ENCODE measurements at places on chromosomes 12 and 14.

GRCh38 chr12:67630373-67631088 lies 18.0 kb upstream of the DYRK2 start:
- no peak for DNase-seq

DNA sequence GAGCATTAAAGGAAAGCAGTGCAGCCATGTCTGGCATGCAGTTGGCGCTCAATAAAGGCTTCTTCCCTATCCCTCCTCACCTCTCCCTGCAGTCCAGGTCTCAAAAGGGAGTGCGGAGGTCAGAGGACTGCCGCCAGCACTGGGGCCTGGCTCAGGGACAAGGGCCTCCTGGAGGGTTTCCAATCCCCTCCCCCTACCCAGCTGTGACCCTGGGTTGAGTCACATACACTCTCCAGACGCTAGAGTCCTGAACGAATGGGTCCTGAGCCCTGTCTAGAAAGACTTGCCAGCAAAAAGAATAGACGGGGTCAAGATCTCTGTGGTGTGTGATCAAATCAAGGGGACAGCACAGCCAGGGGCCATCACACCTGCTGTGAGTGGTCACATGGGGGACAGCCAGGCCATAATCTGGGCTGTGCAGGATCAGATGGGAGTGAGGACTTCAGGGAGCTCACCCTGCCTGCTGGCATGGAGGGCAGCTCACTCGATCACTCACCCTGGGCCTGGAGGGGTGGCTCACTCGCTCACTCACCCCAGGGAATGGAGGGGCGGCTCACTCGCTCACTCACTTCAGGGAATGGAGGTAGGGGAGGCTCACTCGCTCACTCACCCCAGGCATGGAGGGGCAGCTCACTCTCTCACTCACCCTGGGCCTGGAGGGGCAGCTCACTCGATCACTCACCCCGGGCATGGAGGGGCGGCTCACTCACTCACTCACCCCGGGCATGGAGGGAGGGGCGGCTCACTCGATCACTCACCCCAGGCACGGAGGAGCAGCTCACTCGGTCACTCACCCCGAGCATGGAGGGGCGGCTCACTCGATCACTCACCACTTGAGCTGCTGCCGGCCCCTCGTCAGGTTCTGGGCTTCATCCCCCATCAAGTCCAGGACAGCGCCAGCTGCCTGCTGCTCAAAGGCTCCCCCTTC lies 12.8 kb downstream of the CFAP73 start:
- no peak for DNase-seq

DNA sequence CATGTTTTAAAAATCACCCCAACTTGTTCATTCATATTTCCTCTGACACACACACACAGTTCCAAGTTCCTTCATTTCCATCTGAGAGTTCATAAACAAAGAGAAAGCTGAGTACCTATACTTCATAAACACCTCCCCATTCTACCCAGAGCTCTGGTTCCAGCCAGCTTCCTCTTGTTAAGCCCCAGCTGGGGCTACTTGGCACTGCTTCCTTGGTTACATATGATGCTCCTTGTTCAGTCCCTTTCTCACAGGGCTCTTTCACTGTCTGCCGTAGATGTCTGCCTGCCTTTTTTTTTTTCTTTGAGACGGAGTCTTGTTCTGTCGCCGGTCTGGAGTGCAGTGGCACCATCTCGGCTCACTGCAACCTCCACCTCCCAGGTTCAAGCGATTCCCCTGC lies 77.5 kb downstream of the COX16 start:
- no peak for DNase-seq

DNA sequence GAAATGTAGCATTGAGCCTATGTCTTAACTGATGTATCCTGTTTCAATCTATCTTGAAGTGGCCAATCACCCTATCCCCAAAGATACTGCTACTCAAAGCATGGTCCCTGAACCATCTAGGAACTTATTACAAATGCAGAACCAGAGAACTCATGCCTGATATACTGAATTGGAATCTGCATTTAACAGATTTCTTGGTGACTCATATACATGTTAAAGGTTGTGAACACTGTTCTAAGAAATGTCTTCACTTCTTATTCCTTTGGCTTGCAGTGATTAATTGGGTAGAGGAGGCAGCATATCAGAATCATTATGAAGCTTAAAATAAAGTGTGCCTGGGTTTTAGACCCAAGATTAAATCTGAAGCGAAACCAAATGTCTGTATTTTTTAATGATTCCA lies 795.6 kb downstream of the DIO2 start:
- DNase-seq, result no peak

- DNase-seq, result no peak
These were observed 356.4 kb upstream of the PRICKLE1 start for GRCh38 chr12:42945927-42946326.

DNA sequence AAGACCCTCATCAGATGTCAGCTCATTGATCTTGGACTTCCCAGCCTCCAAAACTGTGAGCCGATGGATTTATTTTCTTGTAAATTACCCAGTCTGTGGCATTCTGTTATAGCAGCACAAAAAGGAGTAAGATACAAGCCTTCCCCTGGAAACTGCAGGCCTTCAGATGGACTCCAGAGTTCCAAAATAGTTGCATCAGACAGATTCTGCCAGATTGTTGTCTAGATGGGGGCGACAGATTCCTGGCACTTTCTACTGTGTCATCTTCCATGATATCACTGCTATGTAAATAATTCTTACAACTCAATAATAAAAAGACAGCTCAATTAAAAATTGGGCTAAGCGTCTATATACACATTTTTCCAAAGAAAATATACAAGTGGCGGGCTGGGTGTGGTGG lies 17.2 kb upstream of the MARK3 start:
- DNase-seq, result no peak

- DNase-seq, result no peak
These were observed 4.6 kb upstream of the CACNB3 start for GRCh38 chr12:48813465-48814261.

DNA sequence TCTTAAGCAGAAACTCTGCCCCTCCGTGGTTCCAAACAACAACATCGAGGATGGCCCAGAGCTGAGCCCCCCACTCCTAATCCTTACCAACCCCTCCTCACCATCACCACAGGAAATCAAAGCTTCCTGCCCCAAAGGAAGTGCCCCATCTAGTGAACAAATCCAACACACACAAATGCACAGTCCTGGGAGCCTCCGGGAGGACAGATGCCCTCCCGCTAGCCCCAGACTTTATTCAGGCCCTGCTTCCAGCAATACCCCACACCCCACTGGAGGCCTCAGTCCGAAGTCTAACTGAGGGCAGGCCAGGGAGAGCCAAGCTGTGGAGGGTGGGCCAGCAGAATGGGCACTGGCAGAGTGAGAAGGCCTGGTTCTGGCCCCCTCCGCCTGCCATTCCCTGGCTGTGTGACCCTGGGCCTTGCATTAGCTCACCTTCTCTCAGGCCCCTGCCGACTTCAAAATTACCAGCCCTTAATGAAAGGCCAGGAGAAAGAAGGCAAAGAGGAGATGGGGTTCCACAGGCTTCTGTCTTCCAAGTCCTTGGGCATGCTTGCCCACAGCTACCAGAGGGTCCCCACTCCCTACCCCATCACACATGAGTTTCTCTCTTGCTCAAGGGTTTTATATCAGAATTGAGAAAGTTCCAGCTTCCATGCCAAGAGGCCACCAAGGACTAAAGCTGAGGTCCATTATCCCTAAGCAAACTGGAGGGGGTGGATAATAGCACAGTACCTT lies 2.3 kb downstream of the HDAC7 start:
- DNase-seq, result no peak

DNA sequence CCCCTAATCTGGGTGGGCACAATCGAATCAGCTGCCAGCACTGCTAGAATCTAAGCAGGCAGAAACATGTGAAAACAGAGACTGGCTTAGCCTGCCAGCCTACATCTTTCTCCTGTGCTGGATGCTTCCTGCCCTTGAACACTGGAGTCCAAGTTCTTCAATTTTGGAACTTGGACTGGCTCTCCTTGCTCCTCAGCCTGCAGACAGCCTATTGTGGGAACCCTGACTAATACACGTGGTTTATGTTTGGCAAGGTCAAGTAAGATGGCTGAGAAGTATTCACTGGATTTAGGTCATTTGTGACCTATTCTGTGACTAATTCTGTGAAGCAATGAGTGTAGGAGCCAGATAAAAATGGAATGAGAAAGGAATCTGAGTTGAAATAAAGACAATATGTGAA lies 11.0 kb downstream of the GPR135 start:
- DNase-seq, result peak; percentile 72

GRCh38 chr12:48810903-48811431 lies 7.3 kb upstream of the CACNB3 start:
- peak; percentile 67 for DNase-seq

GRCh38 chr14:59336098-59336497 lies 129.1 kb downstream of the GPR135 start:
- no peak for DNase-seq

- no peak for DNase-seq
These were observed 241.5 kb downstream of the GXYLT1 start for GRCh38 chr12:41903014-41903708.

DNA sequence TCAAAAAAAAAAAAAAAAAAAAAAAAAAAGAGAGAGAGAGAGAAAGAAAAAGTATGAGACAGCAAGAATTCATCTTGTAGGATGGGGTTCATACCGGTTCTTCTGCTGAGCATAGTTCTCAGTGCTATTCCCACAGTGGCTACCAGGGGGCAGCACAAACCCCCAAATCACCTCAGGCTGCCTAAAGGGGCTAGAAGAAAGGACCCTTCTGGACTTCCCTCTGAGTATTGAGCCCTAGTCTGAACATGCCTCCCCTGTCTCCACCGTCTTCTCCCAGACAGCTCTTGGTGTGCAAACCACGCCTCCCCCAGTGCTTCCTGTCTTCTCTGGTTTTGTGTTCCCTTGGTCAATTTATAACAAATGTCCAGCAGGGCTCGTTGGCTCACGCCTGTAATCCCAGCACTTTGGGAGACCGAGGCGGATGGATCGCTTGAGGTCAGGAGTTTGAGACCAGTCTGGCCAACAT lies 31.3 kb upstream of the SMUG1 start:
- DNase-seq, result no peak

GRCh38 chr12:1443421-1444141 lies 150.8 kb downstream of the FBXL14 start:
- DNase-seq, result peak; percentile 12

- DNase-seq, result no peak
These were observed 443.4 kb downstream of the BCAT1 start for GRCh38 chr12:24505366-24506015.

DNA sequence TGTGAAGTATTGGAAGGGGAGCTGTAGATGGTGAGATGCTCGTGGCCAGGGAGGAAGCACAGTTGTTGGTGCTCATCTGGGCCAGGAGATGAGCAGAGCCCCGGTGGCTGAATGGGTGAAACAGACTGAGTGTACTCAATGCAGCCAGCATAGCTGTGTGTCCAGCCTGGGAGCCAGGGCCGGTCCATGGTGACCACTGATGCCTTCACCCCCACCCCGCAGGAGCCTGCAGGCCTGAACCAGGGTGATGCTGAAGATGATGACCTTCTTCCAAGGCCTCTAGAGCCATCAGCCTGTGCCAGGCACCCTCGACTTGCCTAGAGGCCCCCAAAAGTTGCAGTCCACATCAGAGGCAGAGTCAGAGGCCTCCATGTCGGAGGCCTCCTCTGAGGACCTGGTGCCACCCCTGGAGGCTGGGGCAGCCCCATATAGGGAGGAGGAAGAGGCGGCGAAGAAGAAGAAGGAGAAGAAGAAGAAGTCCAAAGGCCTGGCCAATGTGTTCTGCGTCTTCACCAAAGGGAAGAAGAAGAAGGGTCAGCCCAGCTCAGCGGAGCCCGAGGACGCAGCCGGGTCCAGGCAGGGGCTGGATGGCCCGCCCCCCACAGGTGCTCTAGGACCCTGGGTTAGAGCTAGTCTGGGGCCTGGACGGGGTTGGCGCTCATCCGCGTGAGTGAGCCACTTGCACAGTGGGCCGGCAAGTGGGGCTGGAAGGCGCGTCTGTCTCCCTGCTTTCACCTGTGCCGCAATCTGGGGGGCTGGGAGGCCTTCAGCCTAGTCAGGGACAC lies 3.0 kb downstream of the TNFAIP2 start:
- DNase-seq, result no peak

DNA sequence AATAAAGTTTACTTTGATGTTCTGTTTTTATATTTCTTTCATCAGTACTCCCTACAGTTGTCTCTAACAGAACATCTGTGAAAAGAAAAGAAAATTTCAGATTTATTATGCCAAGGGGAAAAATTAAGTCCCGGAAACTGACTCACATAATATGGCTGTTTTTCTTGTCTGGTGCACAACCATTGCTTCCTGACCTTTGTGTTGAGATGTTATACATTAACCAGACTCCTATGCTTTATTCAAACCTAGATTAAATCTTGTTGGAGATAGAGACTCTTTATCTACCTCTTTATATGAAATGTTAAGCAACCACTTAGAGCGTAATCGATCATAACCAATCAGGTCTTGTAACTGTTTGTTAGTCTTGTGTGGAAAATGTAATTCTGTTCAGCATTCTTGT lies 37.6 kb upstream of the BICD1 start:
- no peak for DNase-seq

DNA sequence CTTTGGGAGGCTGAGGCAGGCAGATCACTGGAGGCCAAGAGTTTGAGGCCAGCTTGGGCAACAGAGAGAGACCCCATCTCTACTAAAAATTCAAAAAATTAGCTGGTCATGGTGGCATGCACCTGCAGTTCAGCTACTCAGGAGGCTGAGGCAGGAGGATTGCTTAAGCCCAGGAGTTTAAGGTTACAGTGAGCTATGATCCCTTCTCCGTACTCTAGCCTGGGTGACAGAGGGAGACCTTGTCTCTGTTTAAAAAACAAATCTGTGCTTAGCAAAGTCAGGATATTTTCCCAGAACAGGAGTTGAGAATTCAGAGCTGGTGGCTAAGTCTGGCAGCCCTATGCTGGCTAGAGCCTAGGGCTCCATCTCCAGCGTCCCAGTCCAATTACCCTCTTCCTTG lies 142.9 kb upstream of the PZP start:
- no peak for DNase-seq

- no peak for DNase-seq
These were observed 71.0 kb upstream of the CDKN3 start for GRCh38 chr14:54325766-54326165.

DNA sequence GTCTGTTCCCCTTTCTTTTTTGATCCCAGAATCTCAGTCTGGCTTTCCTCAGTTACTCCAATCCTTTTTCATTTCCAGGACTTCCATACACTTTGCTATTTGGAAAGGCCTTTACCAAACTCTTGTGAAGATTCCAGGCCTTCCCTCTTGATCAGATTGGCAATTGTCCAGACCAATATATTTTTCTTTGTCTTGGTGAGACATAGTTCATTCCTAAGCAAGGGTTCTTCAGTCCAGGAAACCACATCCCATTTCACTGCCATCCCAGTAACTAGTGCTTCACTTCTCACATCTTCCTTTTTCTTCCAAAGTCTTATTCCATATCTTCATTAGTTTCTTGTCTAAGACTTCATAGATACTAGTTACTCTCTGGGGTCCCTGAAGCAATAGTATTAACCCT lies 2.1 kb upstream of the PTPRQ start:
- no peak for DNase-seq

GRCh38 chr14:54200726-54201125 lies 196.1 kb upstream of the CDKN3 start:
- DNase-seq, result no peak

- no peak for DNase-seq
These were observed 61.1 kb downstream of the NCOR2 start for GRCh38 chr12:124506145-124506831.

DNA sequence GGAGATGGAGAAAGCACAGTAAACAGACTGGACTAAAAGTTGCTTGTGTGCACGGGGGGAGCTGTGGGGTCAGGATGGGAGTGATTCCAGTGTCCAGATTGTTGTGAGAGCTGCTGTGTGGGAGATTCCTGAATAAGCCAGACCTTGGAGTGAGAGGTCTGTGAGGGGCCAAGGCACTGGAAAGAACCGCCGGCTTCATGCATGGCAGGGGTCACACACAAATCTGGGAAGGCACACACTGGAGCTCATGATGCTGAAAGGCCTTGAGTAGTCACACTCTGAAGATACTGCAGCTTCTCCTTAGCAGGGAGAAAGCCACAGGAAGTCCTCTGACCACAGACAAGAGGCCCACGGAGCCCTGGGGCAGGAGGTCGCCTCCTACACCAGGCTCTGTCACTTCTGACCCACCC lies 23.1 kb downstream of the ADCY6 start:
- no peak for DNase-seq
